ENCODE measurements at places on chromosomes 6 and 20.

GRCh38 chr20:61640131-61640870 lies 388.2 kb downstream of the CDH4 start:
- no peak for DNase-seq
- H3K4me1 ChIP-seq: no peaks in the 10 kb centered on the region
- H3K27me3 ChIP-seq: no peaks in the 10 kb centered on the region

- no peaks in the 10 kb centered on the region for H3K36me3 ChIP-seq
- peak; percentile 72 for DNase-seq
- H3K27ac ChIP-seq: no peak overlapping the region
These were observed 41.1 kb upstream of the NEDD9 start for GRCh38 chr6:11273406-11274065.

- no peaks in the 10 kb centered on the region for H3K36me3 ChIP-seq
- no peaks in the 10 kb centered on the region for H3K4me1 ChIP-seq
- H3K27me3 ChIP-seq: no peaks in the 10 kb centered on the region
- H3K27ac ChIP-seq: no peak overlapping the region
- no peak overlapping the region for H3K4me3 ChIP-seq
- DNase-seq: no peak
These were observed 214.6 kb downstream of the HDGFL1 start for GRCh38 chr6:22783931-22784330.

GRCh38 chr6:29653452-29654038 lies 3.3 kb upstream of the MOG start:
- no peaks in the 10 kb centered on the region for H3K36me3 ChIP-seq
- H3K4me1 ChIP-seq: no peaks in the 10 kb centered on the region
- no peaks in the 10 kb centered on the region for H3K27me3 ChIP-seq
- DNase-seq: no peak

DNA sequence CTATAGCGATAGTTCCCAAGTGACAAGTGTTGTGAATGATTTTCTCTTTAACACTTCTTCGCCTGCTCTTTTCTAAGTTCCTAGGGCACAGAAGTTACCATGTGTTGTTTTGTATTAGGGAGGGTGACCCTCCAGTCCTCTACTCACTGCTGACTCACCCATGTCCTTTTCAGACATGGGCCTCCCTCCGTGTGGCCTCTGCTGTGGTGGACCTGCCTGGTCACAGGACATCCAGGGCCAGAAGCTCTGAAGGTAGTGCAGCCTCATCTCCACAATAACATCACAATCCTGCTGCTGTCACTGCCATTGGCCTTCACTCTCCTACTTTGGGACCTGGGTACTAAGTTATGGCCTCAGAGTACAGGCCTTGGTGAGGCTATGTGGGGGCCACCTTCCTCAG lies 87.1 kb upstream of the TNFAIP3 start:
- no peak overlapping the region for H3K4me3 ChIP-seq
- DNase-seq: no peak
- H3K27me3 ChIP-seq: no peaks in the 10 kb centered on the region

GRCh38 chr20:3738111-3739053 lies 5.9 kb downstream of the HSPA12B start:
- H3K4me3 ChIP-seq: no peak overlapping the region
- H3K27ac ChIP-seq: no peak overlapping the region
- no peaks in the 10 kb centered on the region for H3K27me3 ChIP-seq
- DNase-seq: no peak
- H3K4me1 ChIP-seq: peaks cover 32% of the 10 kb centered on the region

DNA sequence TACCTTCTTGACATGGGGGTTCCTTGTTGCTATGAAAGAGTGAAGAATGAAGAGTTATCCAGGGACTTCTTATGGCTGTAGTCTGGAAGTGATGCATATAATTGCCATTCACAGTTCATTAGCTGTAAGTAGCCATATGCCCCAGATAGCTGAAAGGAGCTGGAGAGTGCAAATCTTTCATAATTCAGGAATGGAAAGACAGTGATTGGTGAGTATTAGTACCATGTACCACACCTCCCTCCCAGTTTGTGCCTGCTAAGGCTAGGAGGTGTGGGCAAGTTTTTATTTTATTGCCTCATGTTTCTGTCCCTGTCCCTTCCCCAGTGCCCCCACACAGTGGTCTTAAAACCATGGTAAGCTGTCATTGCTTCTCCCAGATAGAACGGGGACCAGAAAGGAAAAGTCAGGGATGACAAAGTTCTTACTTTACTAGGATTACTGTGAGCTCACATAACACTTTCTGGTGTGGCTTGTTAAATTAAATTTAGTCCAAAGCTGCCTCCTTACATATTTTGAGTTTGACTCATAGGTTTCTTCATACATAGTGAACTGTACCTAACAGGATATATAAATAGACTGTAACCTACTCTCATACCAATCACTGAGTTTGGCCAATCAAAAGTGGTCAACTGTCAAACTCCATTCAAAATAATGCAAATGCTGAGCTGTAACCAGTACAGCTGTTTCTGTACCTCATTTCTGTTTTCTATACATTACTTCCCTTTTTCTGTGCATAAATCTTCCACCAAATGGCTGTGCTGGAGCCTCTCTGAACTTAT lies 119.4 kb downstream of the RFPL4B start:
- no peaks in the 10 kb centered on the region for H3K36me3 ChIP-seq
- H3K4me1 ChIP-seq: no peaks in the 10 kb centered on the region
- H3K4me3 ChIP-seq: no peak overlapping the region

GRCh38 chr6:105588123-105588710 lies 185.3 kb upstream of the PREP start:
- H3K27me3 ChIP-seq: no peaks in the 10 kb centered on the region
- peaks cover 6% of the 10 kb centered on the region for H3K4me1 ChIP-seq
- H3K27ac ChIP-seq: no peak overlapping the region

- H3K4me3 ChIP-seq: no peak overlapping the region
- H3K4me1 ChIP-seq: no peaks in the 10 kb centered on the region
- H3K36me3 ChIP-seq: peaks cover 66% of the 10 kb centered on the region
- no peaks in the 10 kb centered on the region for H3K27me3 ChIP-seq
- no peak for DNase-seq
These were observed 72.4 kb upstream of the SMIM8 start for GRCh38 chr6:87250019-87250418.

DNA sequence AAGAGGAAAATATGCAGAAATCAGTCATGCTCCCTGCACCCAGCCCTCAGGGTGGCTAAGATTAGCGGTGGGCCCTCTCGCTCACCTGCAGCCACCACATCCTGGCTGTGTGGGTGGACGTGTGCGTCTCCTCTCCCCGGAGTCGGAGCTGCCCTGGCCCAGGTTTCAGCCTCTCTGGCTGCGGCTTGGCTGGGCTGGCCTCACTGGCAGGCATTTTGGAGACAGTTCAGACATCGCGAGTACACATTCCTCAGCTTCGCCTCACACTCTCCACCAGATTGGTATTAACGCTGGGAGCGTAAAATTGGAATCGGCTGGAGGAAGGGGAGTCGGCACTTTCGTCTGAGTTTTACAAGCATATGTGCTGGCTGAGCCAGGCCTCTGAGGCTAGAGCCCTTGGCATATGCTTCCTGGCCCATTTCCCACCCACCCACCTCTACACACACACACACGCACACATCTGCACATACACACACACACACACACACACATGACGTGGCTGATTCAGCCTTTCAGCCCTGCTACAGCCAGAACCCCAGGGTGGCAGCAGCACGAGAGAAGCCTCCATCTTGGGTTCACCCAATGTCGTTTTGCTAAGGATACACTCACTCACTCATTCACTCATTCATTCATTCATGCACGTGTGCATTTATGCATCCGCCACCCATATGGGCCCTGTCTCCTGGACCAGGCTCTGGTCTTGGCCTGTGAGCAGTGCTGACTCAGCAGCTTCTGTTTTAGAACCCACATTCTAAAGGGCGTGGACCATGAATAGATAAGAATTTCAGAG lies 42.9 kb downstream of the BCAS4 start:
- H3K36me3 ChIP-seq: no peaks in the 10 kb centered on the region
- DNase-seq: no peak
- peak overlapping the region; percentile 25 for H3K27ac ChIP-seq
- peaks cover 17% of the 10 kb centered on the region for H3K4me1 ChIP-seq
- H3K4me3 ChIP-seq: no peak overlapping the region

- H3K4me1 ChIP-seq: peaks cover 5% of the 10 kb centered on the region
- no peaks in the 10 kb centered on the region for H3K27me3 ChIP-seq
- no peak overlapping the region for H3K4me3 ChIP-seq
- no peaks in the 10 kb centered on the region for H3K36me3 ChIP-seq
These were observed 178.7 kb downstream of the ATXN1 start for GRCh38 chr6:16582446-16583143.
